ENCODE measurements at places on chromosomes 1 and 21.

DNA sequence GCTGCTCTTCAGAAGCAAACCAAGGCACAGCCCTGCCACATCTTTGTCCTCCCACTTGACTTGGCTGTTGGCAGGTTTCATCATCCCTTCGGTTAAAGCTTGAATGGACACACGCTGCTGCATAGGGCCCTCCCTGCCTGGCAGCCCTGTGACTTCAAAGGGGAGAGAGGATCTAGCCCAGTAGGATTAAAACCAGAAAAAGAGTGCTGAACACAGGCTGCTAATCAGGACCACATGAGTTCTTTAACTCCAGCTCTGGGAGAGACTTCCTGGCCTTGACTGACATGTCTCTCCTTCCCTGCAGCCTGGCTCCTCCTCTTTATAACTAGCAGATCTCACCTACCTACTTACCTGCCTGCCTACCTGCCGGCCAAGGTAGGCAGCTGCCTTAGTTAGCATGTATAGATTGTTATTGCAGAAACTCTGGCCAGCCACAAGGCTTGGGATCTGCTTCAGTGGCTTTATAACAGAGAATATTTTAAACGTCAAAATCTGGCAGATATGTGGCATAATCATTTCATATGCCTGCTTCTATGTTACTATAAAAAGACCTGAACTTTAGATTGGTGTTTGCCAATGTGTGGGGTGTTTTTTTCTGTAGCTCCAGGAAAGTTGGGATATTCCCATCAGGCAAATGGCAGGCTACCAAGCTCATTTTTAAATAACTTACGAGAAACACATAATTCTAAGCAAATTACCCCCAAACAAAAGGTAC is 49.4 kb downstream of the ERG start:
- no peak for DNase-seq

DNA sequence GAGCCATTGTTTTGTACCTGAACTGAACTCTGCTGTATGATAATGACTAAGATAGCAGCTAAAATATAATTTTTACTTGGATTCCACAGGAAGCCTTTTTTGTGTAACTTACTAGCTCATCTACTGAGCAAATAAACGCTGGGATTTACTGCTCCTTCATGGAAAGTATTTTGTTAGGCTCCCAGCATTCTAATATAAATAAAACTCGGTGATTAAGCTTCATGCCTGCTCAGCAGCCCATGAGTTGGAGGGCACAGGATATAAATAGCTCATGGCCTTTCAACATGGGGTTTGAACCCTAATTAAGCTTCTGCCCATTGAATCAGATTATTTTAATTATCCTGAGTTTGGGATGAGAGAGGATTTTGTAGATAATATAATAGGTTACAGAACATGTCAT is 180.0 kb downstream of the PCP4 start:
- DNase-seq, result no peak

DNA sequence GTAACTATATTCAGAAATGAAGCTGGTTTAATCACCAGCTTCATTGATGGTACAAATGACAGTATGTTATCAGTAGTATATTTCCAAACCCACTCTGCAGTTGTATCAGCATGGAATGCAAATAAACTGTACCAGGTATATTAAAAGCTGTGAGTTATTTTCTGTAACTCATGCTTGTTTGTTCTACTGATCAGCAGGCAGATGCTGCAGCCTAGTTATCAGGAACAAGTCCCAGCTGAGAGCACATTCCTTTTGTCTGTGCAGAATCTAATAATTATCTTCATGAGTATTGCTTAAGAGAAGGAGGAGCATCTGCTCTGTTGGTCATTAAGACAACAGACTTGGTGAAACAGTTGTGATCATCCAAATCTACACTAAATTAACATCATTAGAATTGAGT is 1331.1 kb downstream of the MRPL39 start:
- DNase-seq, result no peak

GRCh38 chr1:21439721-21440629 is at the start of gene NBPF3:
NBPF3 (plus strand) TSS chr1:21440137; CDS start chr1:21445087, 4,950 bp downstream.
- peak; percentile 46 for DNase-seq

DNA sequence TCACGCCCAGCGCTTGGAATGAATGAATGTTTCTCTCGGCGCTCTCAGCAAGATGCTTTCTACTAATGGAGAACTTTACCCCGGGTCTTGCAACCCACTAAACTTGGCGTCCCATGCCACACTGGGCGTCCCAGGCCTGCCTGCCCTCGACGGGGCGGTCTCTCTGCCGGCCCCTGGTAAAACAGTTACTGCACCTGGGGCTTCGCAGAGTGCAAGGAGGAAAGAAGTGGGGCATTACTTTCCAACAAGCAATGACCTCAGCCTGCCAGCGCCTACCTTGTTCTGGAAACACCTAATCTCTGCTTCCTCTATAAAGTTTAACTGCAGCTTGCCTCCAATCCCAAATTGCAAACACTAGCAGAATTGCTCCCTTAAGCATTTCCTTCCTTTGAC is 27.8 kb upstream of the NFIA start:
- no peak for DNase-seq

All from NCI-H1436 treated with DMSO at 0.1 percent for 48 hours (cell line).